Left lung (tissue), 14 donors: ENCODE measurements at places on chromosomes 1 and 21. TPM values are rescaled to one million over a fixed set of nuclear protein-coding genes. Genes with fewer than 3 reads are reported as not detected.

DNA sequence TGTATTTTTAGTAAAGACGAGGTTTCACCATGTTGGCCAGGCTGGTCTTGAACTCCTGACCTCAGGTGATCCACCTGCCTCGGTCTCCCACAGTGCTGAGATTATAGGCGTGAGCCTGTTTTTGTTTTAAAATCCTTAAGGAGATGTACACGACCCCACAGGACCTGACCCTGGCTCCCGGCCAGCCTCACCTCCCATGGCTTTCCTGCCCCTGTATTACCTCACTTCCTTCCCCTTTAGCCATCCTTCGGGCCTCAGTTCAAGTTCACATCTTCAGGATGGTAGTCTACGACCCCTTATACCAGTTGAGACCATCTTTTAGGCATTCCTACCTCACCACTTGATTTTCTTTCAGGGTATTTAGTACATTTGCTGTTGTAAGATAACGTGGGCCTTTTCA lies 36.3 kb downstream of the TCP10L start:
- no peak overlapping the region for H3K27ac ChIP-seq
- no peaks in the 10 kb centered on the region for H3K4me1 ChIP-seq

Gene RAD54L
- total RNA-seq: 7.3 TPM

Gene SLC44A5
- 0.09 TPM for total RNA-seq

Gene SCAF4
- 29.7 TPM for total RNA-seq

GRCh38 chr1:191320062-191320461 lies 838.2 kb upstream of the RGS18 start:
- H3K4me1 ChIP-seq: no peaks in the 10 kb centered on the region
- H3K4me3 ChIP-seq: no peak overlapping the region
- no peaks in the 10 kb centered on the region for H3K36me3 ChIP-seq
- H3K27ac ChIP-seq: no peak overlapping the region

GRCh38 chr1:102071451-102071850 lies 74.7 kb upstream of the OLFM3 start:
- no peaks in the 10 kb centered on the region for H3K36me3 ChIP-seq
- no peak overlapping the region for H3K27ac ChIP-seq
- H3K4me3 ChIP-seq: no peak overlapping the region
- no peak for DNase-seq
- H3K4me1 ChIP-seq: no peaks in the 10 kb centered on the region

DNA sequence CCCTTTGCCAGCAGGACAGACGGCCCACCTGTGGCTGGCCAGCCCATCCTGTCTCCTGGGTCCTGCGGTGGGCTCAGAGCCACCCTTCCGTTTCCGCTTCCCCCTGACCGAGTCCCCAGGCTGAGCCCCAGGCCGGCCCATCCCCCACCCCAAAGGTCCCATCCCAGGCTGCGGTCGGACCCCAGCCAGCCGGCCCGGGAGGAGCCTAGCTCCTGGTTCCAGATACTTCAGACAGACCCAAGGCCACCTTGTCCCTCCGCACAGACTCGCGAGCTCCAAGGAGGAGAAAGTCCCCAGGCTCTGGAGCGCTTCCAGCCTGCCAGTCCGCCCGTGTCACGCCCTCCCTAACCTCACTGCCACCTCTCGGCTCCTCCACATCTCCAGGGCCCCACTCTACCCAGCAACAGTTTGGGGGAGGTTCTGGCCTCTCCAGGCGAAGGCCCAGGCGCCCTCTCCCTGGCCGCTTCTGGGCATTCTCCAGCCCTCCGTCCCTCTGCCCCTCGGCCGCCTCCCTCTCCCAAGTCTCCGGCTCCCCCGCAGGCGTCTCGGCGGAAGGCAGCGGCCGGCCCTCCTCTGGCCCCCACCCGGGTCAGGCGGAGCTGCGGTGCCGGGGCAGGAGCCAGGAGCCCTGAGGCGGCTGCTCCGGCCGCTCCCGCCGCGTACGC lies 835 bp downstream of the LRRN2 start:
- H3K4me1 ChIP-seq: peaks cover 15% of the 10 kb centered on the region
- peaks cover 17% of the 10 kb centered on the region for H3K27me3 ChIP-seq
- H3K4me3 ChIP-seq: peak overlapping the region; percentile 33
- DNase-seq: no peak
- H3K27ac ChIP-seq: no peak overlapping the region

DNA sequence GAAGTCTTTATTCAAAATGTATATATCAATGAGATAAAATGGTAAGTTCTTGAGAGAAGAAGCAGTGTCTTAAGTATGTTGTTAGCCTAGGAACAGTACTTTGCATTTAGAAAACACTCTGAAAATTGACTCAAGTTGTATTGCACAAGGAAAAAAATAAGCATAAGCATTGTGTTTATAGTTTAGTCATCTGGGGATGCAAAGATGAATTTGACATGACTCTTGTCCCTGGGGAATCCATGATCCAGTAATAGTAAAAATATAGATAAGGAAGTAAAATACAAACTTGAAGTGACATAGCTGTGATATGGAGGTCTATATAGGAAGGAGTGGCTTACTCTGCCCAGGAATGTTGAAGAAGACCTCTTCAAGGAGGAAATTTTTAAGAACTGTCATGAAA lies 185.0 kb upstream of the PTBP2 start:
- no peaks in the 10 kb centered on the region for H3K27me3 ChIP-seq
- no peak overlapping the region for H3K4me3 ChIP-seq
- no peaks in the 10 kb centered on the region for H3K4me1 ChIP-seq
- no peak for DNase-seq

- DNase-seq: no peak
- H3K27ac ChIP-seq: no peak overlapping the region
- H3K4me1 ChIP-seq: no peaks in the 10 kb centered on the region
- H3K27me3 ChIP-seq: no peaks in the 10 kb centered on the region
- peak overlapping the region; percentile 74 for H3K4me3 ChIP-seq
- H3K36me3 ChIP-seq: no peaks in the 10 kb centered on the region
Observed at GRCh38 chr1:160097151-160097910, 1.1 kb downstream of the IGSF8 start.

DNA sequence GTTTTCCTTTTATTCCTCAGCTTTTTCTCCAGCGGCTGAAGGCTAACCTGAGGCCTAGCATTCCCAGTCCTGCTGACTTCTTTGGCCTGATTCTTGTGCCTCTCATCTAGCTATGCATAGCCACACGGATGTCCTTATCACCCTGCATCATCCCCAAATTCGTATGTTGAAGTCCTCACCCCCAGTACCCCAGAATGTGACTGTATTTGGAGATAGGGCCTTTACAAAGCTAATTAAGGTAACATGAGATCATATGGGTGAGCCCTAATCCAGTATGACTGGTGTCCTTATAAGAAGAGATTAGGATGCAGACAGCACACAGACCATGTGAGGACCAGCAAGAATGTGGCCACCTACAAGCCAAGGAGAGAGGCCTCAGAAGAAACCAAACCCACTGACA lies 44.6 kb downstream of the CDCP2 start:
- no peak overlapping the region for H3K4me3 ChIP-seq
- H3K27ac ChIP-seq: no peak overlapping the region
- H3K27me3 ChIP-seq: no peaks in the 10 kb centered on the region
- no peak for DNase-seq
- H3K36me3 ChIP-seq: no peaks in the 10 kb centered on the region

DNA sequence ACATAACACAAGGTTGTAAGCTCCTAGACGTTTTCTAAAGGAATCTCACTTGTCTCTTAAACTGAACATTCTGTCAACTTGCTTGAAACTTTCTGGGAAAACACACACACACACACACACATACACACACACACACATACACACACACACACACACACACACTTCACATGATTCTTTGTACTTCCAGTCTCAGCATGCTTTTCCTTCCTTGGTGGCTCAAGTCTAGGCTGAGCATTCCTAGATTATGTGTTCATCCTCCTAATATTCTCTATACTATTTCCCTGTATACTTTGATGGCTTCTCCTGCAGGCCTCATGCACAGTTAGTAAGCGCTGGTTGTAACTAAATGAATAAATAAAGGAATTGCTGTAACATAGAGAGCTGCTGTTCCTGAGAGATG lies 372.1 kb downstream of the PTPRC start:
- no peak for DNase-seq
- no peak overlapping the region for H3K27ac ChIP-seq
- no peaks in the 10 kb centered on the region for H3K36me3 ChIP-seq
- no peaks in the 10 kb centered on the region for H3K27me3 ChIP-seq
- peaks cover 6% of the 10 kb centered on the region for H3K4me1 ChIP-seq

DNA sequence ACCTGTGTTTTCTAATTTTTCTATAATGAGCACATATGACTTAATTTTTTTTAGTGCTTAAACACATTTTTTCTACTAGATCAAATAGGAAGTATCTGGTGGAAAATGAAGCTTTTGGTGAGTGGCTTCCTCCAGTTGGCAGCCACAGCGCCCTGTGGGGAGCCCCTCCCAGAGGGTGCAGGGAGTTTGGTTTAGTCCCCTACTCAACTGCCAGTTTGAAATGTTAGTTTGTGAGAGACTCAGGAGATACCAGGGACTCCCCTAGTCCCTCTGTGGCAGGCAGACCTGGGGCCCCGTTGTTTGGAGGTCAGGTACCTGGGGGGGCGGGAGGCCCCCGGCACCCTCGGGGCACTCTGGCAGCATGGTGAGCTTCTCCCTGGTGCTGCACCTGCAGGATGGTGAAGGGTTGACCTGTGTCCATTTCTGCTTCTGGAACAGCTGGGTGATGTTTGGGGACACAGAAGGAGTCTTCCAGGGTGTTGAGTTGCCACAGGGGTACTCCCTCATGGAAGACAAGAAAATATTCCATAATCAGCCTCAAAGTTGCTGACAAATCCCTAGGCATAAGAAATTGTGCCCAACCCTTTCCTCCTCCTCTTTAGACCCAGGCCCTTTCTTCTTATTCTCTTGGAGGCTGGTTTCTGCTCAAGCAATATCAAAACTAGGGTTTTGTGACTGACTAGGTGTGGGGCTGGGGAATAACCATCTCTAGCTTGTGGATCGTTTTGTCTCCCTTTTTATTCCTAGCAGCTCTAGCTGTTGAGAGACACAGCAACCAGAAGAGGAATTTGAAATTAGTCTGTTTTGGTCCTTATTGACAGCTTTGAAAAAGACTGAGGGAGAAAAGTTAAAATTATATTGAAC lies 91.6 kb downstream of the ABCA4 start:
- no peaks in the 10 kb centered on the region for H3K4me1 ChIP-seq
- no peaks in the 10 kb centered on the region for H3K36me3 ChIP-seq
- H3K4me3 ChIP-seq: no peak overlapping the region
- no peak for DNase-seq
- H3K27me3 ChIP-seq: no peaks in the 10 kb centered on the region

DNA sequence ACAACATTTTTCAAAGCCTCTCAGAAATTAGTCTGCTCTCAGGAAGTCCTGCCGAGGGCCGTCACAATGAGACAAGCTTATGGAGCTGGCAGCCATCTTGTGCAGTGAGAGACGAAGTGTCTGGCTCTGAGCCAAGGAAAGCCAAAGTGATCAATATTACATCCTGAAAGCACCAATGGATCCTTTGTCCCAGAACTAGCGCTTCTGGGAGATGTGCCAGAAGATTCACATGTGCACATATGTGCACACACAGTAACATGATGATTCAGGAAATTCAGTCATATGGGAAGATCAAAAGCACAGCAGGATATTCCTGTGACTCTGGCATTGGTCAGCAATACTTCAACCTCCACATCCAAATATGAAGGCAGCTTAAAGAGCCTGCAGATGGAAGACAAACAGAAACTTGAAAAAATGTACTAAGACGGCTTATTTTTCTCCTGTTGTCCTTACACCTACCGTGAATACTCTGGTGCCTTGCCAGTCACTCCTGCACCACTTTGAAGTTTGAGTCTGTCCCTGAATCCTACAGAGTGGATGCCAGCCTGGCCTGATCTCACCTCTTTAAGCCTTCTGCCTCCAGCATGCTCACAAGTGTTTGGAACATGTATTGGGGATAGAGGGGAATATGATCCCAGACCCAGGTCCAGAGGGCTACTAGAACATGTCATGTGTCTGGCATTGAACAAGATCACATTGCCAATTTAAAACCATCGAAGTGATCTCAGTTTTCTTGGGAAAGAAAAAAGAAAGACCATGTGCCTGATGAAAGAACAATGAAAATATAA lies 44.5 kb upstream of the PRRX1 start:
- H3K27me3 ChIP-seq: no peaks in the 10 kb centered on the region
- H3K27ac ChIP-seq: no peak overlapping the region
- no peak for DNase-seq
- H3K36me3 ChIP-seq: no peaks in the 10 kb centered on the region
